ENCODE measurements at places on chromosomes 7 and 10. TPM values are rescaled to one million over a fixed set of nuclear protein-coding genes. Genes with fewer than 3 reads are reported as not detected.
A peak's percentile ranks its signal among the peaks of the same experiment; 100 is the strongest.

The SEMA4G gene
- total RNA-seq = 233 TPM

The TRIP6 gene
- 14.6 TPM for total RNA-seq

The MMD2 gene
- not detected for total RNA-seq

GRCh38 chr7:47819607-47819920 is 128.7 kb downstream of the PKD1L1 start:
- DNase-seq = no peak
- no peaks in the 10 kb centered on the region for H3K4me1 ChIP-seq
- no peak overlapping the region for H3K4me3 ChIP-seq
- no peak overlapping the region for H3K27ac ChIP-seq

DNA sequence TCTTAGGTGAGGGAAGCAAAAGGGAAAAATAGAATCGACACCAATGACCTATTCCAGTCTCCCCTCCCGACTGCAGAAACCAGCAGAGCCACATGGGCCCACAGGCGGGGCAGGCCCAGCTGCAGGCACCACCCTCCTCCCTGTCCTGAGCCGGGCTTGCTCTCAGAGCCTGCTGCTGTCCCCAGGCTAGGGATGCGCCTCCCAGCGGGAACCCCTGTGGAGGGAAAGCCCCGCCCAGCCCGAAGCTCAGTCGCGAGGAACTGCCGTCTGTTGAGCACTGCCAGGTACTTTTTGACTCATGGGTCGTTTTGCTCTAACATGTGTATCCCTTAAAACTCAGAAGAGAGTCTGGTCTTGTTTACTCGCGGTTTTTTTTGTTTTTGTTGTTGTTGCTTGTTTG is 124.5 kb upstream of the RET start:
- no peaks in the 10 kb centered on the region for H3K4me1 ChIP-seq
- H3K27ac ChIP-seq = no peak overlapping the region
- peak; percentile 47 for DNase-seq
- no peaks in the 10 kb centered on the region for H3K36me3 ChIP-seq
- H3K27me3 ChIP-seq = no peaks in the 10 kb centered on the region

DNA sequence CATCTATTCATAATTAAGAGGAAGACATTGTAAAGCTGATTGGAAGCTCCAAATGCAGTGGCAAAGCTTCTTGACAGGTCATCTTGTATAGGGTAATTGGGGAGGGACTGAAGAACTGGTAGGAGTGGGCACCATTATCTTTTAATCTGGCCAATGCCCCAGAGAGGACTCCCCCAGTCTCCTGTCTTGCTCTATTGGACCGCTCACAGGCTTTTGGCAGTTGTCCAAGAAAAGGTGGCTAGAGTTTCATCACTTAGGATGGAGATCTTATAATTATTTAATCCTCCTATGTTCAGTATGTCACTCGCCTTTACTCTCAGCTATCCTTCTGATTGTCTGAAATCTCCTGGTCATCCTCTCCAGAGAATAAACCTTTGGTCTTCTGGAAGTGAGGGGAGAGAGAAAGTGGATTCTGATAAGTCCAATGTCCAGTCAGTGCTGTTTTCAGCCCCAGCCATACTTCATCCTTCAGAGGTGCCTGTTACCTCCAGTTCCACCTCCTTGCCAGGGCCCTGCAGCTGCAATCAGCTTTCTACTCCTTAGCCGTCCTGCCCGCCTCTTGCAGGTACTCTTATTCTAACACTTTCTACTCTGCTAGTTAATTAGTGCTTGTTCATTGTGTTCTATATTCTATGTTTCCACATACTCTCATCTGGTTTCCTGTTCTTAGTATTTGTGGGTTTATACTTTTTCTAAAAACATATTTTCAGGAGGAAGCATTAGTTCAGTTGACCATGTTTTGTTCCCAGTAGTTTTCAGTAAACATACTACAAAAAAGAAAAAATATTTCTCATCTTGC is 241.6 kb downstream of the NSUN6 start:
- no peak overlapping the region for H3K27ac ChIP-seq
- no peak overlapping the region for H3K4me3 ChIP-seq
- H3K4me1 ChIP-seq = no peaks in the 10 kb centered on the region
- DNase-seq = no peak
- no peaks in the 10 kb centered on the region for H3K36me3 ChIP-seq
- H3K27me3 ChIP-seq = no peaks in the 10 kb centered on the region

- H3K4me3 ChIP-seq = no peak overlapping the region
- no peaks in the 10 kb centered on the region for H3K27me3 ChIP-seq
- no peak for DNase-seq
- no peaks in the 10 kb centered on the region for H3K36me3 ChIP-seq
Measured at GRCh38 chr10:129531195-129531968, 64.3 kb downstream of the MGMT start.

- no peak overlapping the region for H3K27ac ChIP-seq
- H3K4me3 ChIP-seq = no peak overlapping the region
Measured at GRCh38 chr7:23336799-23337283, 37.7 kb downstream of the MALSU1 start.

DNA sequence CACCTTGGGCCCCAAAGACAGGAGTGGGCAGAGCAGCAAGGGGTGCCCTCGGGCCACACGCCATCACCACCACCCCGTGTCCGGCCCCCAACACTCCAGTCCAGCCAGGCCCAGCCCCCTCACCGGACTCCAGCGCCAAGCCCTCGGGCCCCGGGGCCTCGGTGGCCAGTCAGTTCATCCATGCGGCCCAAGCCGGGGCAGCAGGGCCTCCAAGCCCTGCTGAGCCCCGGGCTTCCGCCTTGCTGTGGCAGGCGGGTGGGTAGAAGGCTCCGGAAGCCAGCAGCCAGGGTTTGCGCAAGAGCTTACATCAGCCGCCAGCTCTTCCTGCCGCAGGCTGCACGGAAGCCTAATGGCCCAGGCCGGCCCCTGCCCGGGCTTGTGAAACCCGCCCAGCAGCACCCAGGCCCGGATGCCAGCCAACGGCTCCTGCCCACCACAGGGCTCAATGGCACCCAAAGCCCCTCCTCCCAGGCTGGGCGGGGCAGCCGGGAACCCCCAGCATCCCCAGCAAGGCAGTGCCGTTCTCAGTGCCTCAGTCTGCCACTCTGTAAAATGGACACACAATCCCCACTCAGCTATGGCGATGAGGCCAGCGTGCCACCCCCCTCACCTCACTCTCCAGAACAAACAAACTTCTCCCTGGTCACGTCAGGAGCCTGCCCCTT is 26.5 kb downstream of the TNRC18 start:
- no peaks in the 10 kb centered on the region for H3K36me3 ChIP-seq
- H3K27ac ChIP-seq = peak overlapping the region; percentile 70
- H3K27me3 ChIP-seq = no peaks in the 10 kb centered on the region

DNA sequence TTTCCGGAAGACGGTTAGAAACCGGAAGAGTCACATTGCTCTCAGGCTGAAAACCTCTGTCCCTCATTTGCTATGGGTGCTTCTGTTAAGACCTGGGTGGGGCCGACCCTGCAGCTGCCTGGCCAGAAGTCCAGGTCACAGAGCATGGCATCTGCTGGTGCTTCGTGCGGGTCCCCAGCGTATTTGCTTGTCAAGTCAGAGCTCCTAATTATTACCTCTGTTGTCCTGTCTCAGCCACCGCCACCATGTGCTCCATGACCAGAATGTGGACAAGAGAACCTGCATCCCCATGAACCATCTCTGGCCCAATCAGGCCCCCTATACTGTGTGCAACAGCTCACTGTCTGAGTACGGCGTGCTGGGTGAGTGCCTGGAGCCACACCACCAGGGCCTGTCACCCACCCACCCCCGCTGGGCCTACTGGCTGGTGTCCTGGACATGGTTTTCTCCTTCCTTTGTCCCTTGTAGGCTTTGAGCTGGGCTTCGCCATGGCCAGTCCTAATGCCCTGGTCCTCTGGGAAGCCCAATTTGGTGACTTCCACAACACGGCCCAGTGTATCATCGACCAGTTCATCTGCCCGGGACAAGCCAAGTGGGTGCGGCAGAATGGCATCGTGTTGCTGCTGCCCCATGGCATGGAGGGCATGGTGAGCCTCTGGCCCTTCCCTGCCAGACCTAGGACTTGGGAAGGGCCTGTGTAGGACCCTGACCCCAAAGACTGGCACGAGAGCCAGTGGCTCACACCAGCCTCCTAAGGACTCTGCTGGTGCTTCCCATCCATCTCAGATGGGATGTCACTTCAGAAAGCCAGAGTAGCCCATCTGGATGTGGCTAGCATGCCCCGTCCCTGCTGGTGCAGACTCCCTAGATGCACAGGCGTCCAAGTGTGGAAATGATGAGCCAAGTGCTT is 51.3 kb upstream of the ZMIZ2 start:
- H3K4me3 ChIP-seq = no peak overlapping the region
- H3K36me3 ChIP-seq = peaks cover 97% of the 10 kb centered on the region
- no peak for DNase-seq
- no peaks in the 10 kb centered on the region for H3K27me3 ChIP-seq
- H3K4me1 ChIP-seq = no peaks in the 10 kb centered on the region
- H3K27ac ChIP-seq = no peak overlapping the region

DNA sequence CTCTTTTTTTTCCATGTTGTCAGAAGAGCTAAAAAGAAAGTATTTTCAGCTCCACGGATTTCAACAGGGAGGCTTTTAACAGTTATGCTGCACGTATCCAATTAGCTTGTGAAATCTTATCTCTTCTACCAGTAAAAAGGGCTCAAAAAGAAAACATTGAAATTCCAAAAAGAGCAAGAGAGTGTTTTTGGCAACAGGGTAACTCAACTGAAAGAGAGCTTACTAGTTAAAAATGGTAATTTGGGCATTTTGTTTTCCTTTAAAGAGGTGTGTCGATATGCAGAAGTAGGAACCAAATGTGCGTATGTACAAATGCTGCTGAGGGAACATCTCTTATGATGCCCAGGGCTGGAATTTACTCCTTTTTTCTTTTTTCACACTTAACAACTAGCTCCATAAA is 292.8 kb downstream of the PRKG1 start:
- H3K4me3 ChIP-seq = no peak overlapping the region
- H3K4me1 ChIP-seq = no peaks in the 10 kb centered on the region
- H3K27me3 ChIP-seq = no peaks in the 10 kb centered on the region
- peak overlapping the region; percentile 21 for H3K27ac ChIP-seq
- DNase-seq = no peak
- H3K36me3 ChIP-seq = no peaks in the 10 kb centered on the region

DNA sequence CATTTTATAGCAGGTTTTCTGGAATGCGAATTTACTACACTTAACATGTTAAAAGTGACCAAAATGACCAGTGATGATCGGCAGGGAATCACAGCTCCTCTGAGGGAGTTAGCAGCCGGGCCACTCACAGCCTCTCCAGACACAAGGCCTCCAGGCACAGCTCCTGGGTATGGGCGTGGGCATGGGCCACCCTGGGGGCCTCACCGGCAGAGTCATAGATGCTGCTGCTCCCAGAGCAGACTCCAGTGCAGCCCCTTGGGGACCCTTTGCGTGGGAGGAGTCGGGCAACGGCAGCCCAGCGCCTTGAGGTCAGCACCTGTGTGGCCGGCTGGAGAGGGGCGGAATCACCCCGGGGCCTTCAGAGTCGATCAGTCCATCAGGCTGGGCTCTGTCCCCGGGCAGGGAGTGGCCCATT is 8.6 kb downstream of the KNDC1 start:
- H3K27me3 ChIP-seq = no peaks in the 10 kb centered on the region
- no peak for DNase-seq
- no peak overlapping the region for H3K27ac ChIP-seq
- H3K4me1 ChIP-seq = no peaks in the 10 kb centered on the region

- H3K27ac ChIP-seq = no peak overlapping the region
- no peaks in the 10 kb centered on the region for H3K4me1 ChIP-seq
- no peaks in the 10 kb centered on the region for H3K36me3 ChIP-seq
Measured at GRCh38 chr7:155787171-155787851, 25.0 kb downstream of the SHH start.

DNA sequence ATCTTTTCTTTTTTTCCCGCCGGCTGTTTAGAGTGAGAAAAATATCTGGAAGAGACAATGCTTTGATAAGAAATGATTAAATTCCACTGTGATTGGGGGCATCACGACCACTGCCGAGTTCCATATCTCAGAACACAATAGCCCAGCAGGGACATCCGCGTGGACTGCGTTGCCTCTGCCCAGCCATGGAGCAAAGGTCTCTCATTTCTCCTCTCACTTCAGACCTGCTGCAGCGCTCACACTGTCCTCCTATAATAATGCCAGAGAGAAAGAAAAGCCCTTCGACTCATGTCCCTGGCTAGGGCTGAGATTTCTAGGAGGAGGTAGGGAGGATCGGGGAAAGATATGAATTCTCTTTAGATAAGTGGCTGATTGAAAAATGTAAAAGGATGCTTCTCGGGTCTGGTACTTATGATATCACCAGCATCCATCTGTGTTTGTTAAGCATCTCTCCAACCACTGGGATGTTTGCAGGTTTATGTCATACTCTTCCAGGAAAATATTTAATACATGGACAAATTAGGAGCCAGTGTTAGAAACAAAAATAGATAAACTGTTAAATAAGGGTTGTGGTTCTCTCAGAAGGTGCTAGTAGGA is 472.9 kb upstream of the AKR1E2 start:
- no peak overlapping the region for H3K4me3 ChIP-seq
- no peak overlapping the region for H3K27ac ChIP-seq
- no peaks in the 10 kb centered on the region for H3K27me3 ChIP-seq
- H3K4me1 ChIP-seq = no peaks in the 10 kb centered on the region
- no peak for DNase-seq

DNA sequence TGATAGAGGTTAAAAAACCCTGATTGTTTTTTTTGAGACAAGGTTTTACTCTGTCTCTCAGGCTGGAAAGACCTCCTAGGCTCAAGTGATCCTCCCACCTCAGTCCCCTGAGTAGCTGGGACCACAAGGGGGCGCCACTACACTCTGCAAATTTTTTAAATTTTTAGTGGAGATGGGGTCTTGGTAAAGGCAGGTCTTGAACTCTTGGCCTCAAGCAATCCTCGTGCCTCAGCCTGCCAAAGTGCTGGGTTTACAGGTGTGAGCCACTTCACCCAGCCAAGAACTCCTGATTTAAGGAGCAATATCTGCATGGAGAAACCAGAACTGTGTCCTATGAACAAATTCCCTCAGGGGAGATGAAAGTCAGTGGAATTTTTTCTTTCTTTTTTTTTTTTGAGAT is 7.3 kb upstream of the KLHDC10 start:
- peak; percentile 32 for DNase-seq
- no peaks in the 10 kb centered on the region for H3K27me3 ChIP-seq
- H3K4me3 ChIP-seq = no peak overlapping the region
- H3K27ac ChIP-seq = no peak overlapping the region
- no peaks in the 10 kb centered on the region for H3K36me3 ChIP-seq
- H3K4me1 ChIP-seq = no peaks in the 10 kb centered on the region

Measured in Peyer's patch (tissue), 4 donors.